ENCODE measurements at places on chromosomes 13 and 19.

GRCh38 chr19:51211833-51212232, 13.0 kb upstream of the CD33 start:
- no peak for DNase-seq

DNA sequence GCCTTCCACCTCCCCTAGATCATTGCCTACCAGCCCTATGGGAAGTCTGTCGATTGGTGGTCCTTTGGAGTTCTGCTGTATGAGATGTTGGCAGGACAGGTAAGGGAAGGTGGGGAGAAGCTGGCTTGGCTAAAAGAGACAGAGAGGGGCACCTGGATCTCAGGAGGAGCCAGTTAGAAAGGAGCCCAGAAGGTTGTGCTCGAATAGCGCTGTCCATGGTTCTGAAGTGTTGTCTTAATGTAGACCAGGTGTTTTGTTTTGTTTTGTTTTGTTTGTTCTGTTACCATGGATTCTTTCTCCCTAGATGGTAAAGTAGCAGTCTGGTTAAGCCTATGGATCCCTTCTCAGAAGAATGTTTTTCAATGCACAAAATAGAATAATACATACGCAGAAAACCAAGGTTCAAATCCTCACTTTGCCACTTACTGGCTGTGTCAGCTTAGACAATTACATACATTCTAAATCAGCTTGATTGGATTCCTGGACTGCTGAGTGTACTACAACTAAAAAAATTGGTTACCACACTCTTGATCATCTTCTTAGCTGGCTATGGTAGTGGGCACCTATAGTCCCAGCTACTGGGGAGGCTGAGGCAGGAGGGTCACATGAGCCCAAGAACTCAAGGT, 5.9 kb upstream of the CACNG7 start:
- no peak for DNase-seq

GRCh38 chr13:66033924-66034323, 1196.2 kb downstream of the PCDH9 start:
- DNase-seq: no peak

DNA sequence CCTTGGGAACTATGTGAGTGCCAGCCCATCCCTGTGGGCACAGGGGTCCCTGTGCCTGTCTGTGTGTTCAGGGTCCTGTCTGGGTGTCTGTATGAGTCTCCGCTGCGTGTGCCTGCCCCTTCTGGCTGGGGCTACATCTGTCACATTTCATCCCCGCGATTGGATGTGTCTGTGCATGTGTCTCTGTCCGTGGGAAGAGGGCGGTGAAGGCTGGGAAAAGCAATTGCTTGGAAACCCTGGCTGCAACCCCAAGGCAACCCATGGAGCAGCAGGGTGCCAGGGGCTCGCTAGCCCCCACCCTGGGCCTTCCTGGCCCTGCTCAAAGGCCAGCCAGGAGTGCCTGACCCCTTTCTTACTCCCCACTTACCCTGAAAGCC, 1.4 kb downstream of the MAG start:
- DNase-seq: no peak

All from sigmoid colon (tissue), 7 donors.